ENCODE measurements at places on chromosomes 4 and X. TPM values are rescaled to one million over a fixed set of nuclear protein-coding genes. Genes with fewer than 3 reads are reported as not detected.
A peak's percentile ranks its signal among the peaks of the same experiment; 100 is the strongest.

DNA sequence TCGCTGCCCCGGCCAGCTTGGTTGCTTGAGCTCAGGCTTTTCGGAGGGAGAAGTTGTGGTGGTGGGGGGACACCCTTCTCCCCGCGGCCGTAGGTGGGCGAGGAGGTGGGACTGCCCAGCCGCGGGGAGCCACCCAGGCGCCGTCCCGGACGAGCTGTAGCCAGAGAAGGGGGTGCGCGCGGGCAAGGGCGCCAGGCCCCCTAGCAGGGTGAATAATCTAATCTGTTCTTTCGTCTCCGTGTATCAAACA is 3.1 kb downstream of the MID1IP1 start:
- no peaks in the 10 kb centered on the region for H3K27me3 ChIP-seq
- H3K27ac ChIP-seq, result peak overlapping the region; percentile 94
- no peaks in the 10 kb centered on the region for H3K36me3 ChIP-seq
- no peak for DNase-seq
- no peaks in the 10 kb centered on the region for H3K4me1 ChIP-seq
- peak overlapping the region; percentile 67 for H3K4me3 ChIP-seq

- no peaks in the 10 kb centered on the region for H3K4me1 ChIP-seq
- no peaks in the 10 kb centered on the region for H3K27me3 ChIP-seq
- H3K36me3 ChIP-seq, result no peaks in the 10 kb centered on the region
- no peak overlapping the region for H3K27ac ChIP-seq
- no peak overlapping the region for H3K4me3 ChIP-seq
Observed at GRCh38 chr4:21327976-21328700, 620.4 kb downstream of the KCNIP4 start.

DNA sequence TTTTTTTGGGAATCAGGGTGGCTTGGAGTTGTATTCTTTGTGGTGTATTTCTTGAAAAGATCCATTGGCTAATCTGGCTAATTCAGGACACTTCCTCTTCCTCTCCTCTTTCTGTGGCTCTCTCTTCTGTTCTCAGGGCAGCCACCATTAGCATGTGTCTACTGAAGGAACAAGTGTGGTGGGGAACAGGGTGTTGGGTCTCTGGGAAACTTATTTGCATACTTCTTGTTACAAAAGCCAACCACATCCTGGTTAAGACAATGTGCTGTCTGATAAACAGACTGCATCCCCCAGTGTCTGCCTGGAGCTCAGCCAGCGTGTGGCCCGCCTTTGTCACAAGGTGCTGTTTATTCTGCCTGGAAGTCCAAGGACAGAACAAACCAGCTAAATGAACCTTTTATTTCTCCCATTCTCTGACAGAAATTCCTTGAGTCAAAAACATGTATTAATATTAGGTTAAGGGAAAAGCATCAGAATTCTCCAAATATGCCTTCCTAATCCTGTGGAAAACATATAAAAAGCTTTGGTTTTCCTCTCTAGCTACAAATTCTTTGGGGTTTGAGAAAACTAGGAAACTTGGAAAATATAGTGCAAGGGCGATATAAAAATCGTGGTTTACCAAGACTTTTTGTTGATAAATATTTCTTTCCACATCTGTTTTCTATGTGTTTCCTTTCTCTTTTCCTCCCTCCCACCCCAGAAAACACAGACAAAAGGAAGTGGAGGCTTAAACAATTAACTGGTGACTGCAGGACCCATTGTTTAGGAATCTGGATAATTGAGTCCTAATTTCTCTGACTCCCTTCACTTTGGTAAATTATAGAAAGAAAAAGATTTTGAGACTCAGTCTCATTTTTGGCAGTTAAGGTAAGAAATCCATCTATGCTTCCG is 203.6 kb downstream of the SPRY1 start:
- peak overlapping the region; percentile 64 for H3K27ac ChIP-seq
- DNase-seq, result peak; percentile 82
- no peaks in the 10 kb centered on the region for H3K27me3 ChIP-seq
- no peak overlapping the region for H3K4me3 ChIP-seq

- H3K27ac ChIP-seq, result no peak overlapping the region
- no peak overlapping the region for H3K4me3 ChIP-seq
- peaks cover 26% of the 10 kb centered on the region for H3K4me1 ChIP-seq
- H3K27me3 ChIP-seq, result no peaks in the 10 kb centered on the region
- no peak for DNase-seq
Observed at GRCh38 chr4:145528601-145529000, 46.9 kb downstream of the SMAD1 start.

- H3K36me3 ChIP-seq, result no peaks in the 10 kb centered on the region
- H3K4me3 ChIP-seq, result no peak overlapping the region
- DNase-seq, result no peak
- H3K27me3 ChIP-seq, result no peaks in the 10 kb centered on the region
- no peak overlapping the region for H3K27ac ChIP-seq
- no peaks in the 10 kb centered on the region for H3K4me1 ChIP-seq
Observed at GRCh38 chr4:176675810-176676209, 116.9 kb downstream of the VEGFC start.

- no peak overlapping the region for H3K4me3 ChIP-seq
- peaks cover 21% of the 10 kb centered on the region for H3K4me1 ChIP-seq
- H3K27me3 ChIP-seq, result peaks cover 15% of the 10 kb centered on the region
- peaks cover 2% of the 10 kb centered on the region for H3K36me3 ChIP-seq
Observed at GRCh38 chr4:6327220-6327917, 57.7 kb downstream of the WFS1 start.

- DNase-seq, result no peak
- no peak overlapping the region for H3K27ac ChIP-seq
- H3K4me3 ChIP-seq, result no peak overlapping the region
- H3K36me3 ChIP-seq, result no peaks in the 10 kb centered on the region
- H3K4me1 ChIP-seq, result no peaks in the 10 kb centered on the region
- H3K27me3 ChIP-seq, result no peaks in the 10 kb centered on the region
Observed at GRCh38 chrX:133171962-133172708, 46.0 kb downstream of the TFDP3 start.

DNA sequence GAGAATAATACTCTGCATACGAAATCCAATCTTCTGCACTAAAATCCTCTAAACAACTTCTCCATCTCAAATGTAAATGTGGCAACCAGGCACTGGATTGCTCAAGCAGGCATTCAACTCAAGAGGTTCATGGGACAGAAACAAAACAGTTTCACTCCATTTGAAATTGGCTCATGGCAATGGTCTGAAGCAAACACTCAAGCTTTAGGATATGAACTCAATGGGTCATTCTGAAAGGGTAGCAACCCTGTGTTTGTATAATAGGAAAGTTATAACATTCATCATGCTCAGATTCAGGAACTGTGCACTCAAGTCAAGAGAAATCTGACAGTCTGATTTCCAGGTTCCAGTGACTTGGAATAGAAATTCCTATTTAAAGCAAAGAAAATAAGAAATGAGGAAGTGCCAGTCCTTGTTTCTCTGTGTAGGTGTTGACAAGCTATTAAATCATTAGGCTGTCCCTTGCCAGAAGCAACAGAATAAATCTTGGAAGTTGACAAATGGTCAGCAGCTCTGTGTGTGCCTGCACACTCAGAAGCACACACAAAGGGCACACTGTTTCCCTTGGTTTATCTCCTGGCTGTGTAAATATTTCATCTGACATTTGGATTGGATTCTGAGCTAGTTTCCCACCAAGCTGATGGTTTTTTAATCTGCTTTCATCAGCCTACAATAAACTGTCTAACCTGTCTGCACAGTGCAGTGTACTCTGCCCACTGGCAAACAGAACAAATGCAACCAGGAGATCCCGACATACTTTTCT is 75.9 kb upstream of the CITED1 start:
- H3K4me3 ChIP-seq, result no peak overlapping the region
- no peak for DNase-seq
- H3K36me3 ChIP-seq, result no peaks in the 10 kb centered on the region
- H3K27me3 ChIP-seq, result no peaks in the 10 kb centered on the region

DNA sequence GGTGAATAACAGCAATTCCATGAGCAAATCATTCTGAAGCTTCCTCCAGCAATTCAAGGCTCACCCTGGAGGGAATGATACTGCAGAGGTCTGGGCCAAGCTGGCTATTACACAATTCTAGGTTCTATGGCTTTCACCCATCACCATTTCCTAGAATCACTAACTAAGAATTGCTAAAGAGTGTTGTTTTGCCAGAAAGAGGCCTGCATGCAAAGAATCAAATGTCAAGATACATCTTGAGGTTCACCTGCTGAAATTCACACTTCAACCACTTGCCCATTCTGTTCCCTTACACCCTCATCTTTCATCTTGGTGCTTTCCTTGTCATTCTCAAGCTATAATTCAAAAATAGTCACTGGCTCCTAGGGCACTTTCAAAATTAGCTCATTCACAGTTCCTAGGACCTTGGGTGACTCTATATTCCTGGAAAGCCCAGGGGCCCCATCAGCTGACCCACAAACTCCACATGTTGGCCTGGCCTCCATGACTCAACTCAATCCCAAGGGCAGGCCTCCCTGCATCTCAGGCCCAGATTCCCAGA is 7.0 kb downstream of the APBB2 start:
- DNase-seq, result no peak
- H3K4me3 ChIP-seq, result no peak overlapping the region
- no peak overlapping the region for H3K27ac ChIP-seq
- no peaks in the 10 kb centered on the region for H3K36me3 ChIP-seq
- peaks cover 39% of the 10 kb centered on the region for H3K4me1 ChIP-seq
- no peaks in the 10 kb centered on the region for H3K27me3 ChIP-seq

DNA sequence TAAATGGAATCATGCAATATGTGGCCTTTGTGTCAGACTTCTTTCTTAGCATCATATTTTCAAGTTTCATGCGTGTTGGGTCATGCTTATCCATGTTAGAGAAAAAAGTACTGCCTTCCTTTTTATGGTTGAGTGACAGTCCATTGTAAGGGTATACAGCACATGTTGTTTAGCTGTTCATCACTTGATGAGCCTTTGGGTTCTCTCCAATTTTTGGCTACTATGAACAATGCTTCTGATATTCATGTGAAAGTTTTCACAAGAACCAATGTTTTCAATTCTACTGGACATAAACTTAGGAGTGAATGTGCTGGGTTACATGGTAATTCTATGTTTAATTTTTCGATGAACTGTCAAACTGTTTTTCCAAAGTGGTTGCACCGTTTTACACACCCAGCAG is 28.1 kb upstream of the LNX1 start:
- no peaks in the 10 kb centered on the region for H3K27me3 ChIP-seq
- no peak overlapping the region for H3K4me3 ChIP-seq
- H3K27ac ChIP-seq, result no peak overlapping the region
- H3K4me1 ChIP-seq, result peaks cover 5% of the 10 kb centered on the region
- H3K36me3 ChIP-seq, result no peaks in the 10 kb centered on the region

- H3K27ac ChIP-seq, result no peak overlapping the region
- no peaks in the 10 kb centered on the region for H3K36me3 ChIP-seq
- H3K4me1 ChIP-seq, result no peaks in the 10 kb centered on the region
- no peak for DNase-seq
- no peaks in the 10 kb centered on the region for H3K27me3 ChIP-seq
Observed at GRCh38 chrX:149456476-149457245, 48.4 kb downstream of the IDS start.

GRCh38 chrX:139844163-139844562 is 88.7 kb downstream of the ATP11C start:
- H3K4me3 ChIP-seq, result no peak overlapping the region
- no peak for DNase-seq
- no peaks in the 10 kb centered on the region for H3K27me3 ChIP-seq
- H3K4me1 ChIP-seq, result no peaks in the 10 kb centered on the region
- no peak overlapping the region for H3K27ac ChIP-seq
- no peaks in the 10 kb centered on the region for H3K36me3 ChIP-seq

DNA sequence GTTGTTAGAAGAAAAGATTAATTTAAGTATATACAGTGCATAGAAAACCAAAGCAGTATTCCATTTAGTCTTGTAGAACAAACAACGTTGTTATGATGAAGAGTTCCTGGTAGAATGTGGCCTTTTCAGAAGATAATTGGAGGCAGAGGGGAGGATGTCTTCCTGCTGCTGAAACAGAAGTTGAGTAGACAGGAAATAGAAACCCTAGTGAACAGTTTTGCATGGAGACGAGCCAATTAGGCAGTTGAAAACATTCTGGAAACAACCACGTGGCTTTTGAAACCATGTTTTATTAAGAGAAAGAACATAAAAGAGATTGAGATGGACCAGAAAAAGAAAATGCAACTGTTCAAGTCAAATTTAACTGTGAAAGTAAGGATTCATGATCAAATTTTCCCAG is 325.2 kb downstream of the CAMK2D start:
- peak overlapping the region; percentile 67 for H3K27ac ChIP-seq
- no peaks in the 10 kb centered on the region for H3K27me3 ChIP-seq
- no peaks in the 10 kb centered on the region for H3K36me3 ChIP-seq
- peaks cover 31% of the 10 kb centered on the region for H3K4me1 ChIP-seq
- H3K4me3 ChIP-seq, result no peak overlapping the region
- DNase-seq, result no peak

- no peaks in the 10 kb centered on the region for H3K4me1 ChIP-seq
- H3K27me3 ChIP-seq, result no peaks in the 10 kb centered on the region
- H3K27ac ChIP-seq, result no peak overlapping the region
- no peaks in the 10 kb centered on the region for H3K36me3 ChIP-seq
Observed at GRCh38 chrX:40418146-40418812, 162.5 kb upstream of the ATP6AP2 start.

TMPRSS11B gene
- total RNA-seq, result not detected

PSAPL1 gene
- total RNA-seq, result 160 TPM

FLNA gene
- 393 TPM for total RNA-seq

DCAF12L2 gene
- total RNA-seq, result not detected

VSIG1 gene
- not detected for total RNA-seq

CYP2U1 gene
- 3.3 TPM for total RNA-seq

All from suprapubic skin (tissue), 4 donors.